Activated T-cell treated with anti-CD3 and anti-CD28 coated beads, Interleukin-2, amount 50 U/mL, for 72 hours (primary cell): ENCODE measurements at places on chromosomes 13 and 19. TPM values are rescaled to one million over a fixed set of nuclear protein-coding genes. Genes with fewer than 3 reads are reported as not detected.
A peak's percentile ranks its signal among the peaks of the same experiment; 100 is the strongest.

DNA sequence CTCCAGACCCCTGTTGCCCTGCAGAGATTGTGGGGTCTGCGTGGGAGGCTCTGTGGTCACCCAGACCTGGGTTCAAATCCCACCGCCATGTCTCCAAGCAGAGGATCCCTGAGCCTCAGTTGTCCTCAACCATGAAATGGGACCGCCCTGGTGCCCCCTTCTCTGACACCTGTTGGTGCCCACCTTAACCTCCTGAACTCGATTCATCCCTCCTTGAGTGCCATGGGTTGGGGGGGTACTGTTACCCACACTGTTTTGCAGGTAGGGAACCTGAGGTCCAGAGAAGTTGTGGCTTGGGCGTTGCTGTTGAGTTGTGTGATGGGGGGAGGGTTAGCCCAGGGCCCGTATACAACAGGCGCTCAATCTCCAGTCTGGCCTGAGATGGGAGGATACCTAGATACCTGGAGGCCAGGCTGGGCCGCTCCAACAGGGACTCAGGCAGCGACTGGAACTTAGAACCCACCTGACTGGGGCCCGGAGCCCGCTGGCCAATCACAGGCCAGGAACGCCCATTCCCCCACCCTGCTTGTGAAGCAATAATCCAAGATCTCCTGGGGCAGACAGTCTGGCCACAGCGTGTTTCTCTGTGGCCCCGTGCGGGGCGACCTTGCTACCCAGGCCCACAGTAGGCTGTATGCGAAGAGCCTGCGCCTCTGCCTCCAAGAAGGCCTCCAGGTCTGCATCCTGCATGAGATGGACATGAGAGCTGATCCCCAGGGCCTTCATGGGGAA, 2.8 kb downstream of the ARID3A start:
- no peak overlapping the region for H3K4me3 ChIP-seq
- H3K27me3 ChIP-seq: no peaks in the 10 kb centered on the region
- no peak for DNase-seq
- H3K27ac ChIP-seq: no peak overlapping the region
- peaks cover 3% of the 10 kb centered on the region for H3K36me3 ChIP-seq
- peaks cover 12% of the 10 kb centered on the region for H3K4me1 ChIP-seq

Gene B3GNT3
- not detected for total RNA-seq

GRCh38 chr13:32036126-32036695, 4.6 kb downstream of the FRY start:
- peak overlapping the region; percentile 66 for H3K27ac ChIP-seq
- peaks cover 74% of the 10 kb centered on the region for H3K4me1 ChIP-seq
- no peaks in the 10 kb centered on the region for H3K27me3 ChIP-seq
- H3K4me3 ChIP-seq: peak overlapping the region; percentile 41
- no peaks in the 10 kb centered on the region for H3K36me3 ChIP-seq
- DNase-seq: no peak

GRCh38 chr13:32284927-32285632, 30.1 kb downstream of the ZAR1L start:
- no peaks in the 10 kb centered on the region for H3K27me3 ChIP-seq
- H3K4me1 ChIP-seq: no peaks in the 10 kb centered on the region
- no peaks in the 10 kb centered on the region for H3K36me3 ChIP-seq
- no peak overlapping the region for H3K4me3 ChIP-seq
- DNase-seq: no peak

- H3K4me1 ChIP-seq: peaks cover 40% of the 10 kb centered on the region
- H3K27ac ChIP-seq: no peak overlapping the region
Observed at GRCh38 chr13:52459668-52460067, 4.4 kb downstream of the CKAP2 start.

DNA sequence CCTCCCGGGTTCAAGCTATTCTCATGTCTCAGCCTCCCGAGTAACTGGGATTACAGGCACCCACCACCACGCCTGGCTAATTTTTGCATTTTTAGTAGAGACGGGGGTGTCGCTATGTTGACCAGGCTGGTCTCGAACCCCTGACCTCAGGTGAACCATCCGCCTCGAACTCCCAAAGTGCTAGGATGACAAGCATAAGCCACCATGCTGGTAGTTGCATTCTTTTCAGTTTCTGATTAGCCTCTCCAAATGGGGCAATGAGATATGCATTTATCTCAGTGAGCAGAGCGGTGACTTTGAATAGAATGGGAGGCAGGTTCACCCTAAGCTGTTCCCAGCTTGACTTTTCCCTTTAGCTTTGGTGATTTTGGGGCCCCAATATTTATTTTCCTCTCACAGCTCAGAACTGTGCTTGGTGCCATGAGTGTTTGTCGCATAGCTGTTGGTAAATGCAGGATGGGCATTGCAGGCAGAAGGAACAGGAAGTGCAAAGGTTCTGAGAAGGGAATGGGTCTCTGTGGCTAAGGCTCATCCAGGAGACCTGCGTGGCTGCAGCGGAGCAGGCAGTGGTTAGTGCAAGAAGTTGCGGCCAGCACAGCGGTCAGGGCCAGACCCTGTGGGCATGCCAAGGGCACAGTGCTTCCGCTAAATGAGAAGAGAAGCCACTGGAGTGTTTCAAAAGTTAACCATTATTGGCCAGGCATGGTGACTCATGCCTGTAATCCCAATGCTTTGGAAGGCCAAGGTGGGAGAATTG, 20.7 kb downstream of the LYPD3 start:
- no peak for DNase-seq
- H3K4me3 ChIP-seq: no peak overlapping the region
- H3K4me1 ChIP-seq: peaks cover 23% of the 10 kb centered on the region

- peaks cover 62% of the 10 kb centered on the region for H3K27me3 ChIP-seq
- H3K4me1 ChIP-seq: peaks cover 19% of the 10 kb centered on the region
- H3K4me3 ChIP-seq: peak overlapping the region; percentile 3
- no peaks in the 10 kb centered on the region for H3K36me3 ChIP-seq
- DNase-seq: no peak
Observed at GRCh38 chr19:18605196-18605545, 1.4 kb downstream of the CRLF1 start.
